Fibroblast of skin of right biceps (primary cell): ENCODE measurements at places on chromosomes 5 and 9.

- DNase-seq = peak; percentile 40
Observed at GRCh38 chr9:114501796-114502682, 3.2 kb downstream of the WHRN start.

GRCh38 chr9:104417296-104417695 is 86.8 kb upstream of the OR13F1 start:
- DNase-seq = no peak

GRCh38 chr5:42811591-42812446 is at the start of gene SELENOP:
TSS of gene SELENOP (minus strand) at chr5:42811892. CDS start at chr5:42808353, 3,539 bp downstream.
- no peak for DNase-seq

DNA sequence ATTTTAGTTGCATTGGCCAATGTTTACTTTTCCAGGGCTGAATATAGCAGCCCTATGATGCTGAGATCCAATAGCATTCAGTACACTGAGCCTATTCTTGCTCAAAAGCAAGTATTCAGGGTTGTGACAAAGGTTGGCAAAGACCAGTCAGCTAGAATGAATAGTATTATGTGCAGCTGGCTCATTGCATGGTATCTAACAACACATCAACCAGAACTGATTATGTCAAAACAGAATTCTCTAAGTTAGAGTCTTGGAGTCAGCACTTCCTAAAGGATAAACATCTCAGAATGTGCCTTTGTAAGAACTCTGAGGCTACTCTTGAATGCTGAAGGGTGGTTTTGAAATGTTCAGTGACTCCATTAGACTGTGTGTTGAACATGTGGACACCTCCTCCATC is 774.5 kb upstream of the RGMB start:
- no peak for DNase-seq

DNA sequence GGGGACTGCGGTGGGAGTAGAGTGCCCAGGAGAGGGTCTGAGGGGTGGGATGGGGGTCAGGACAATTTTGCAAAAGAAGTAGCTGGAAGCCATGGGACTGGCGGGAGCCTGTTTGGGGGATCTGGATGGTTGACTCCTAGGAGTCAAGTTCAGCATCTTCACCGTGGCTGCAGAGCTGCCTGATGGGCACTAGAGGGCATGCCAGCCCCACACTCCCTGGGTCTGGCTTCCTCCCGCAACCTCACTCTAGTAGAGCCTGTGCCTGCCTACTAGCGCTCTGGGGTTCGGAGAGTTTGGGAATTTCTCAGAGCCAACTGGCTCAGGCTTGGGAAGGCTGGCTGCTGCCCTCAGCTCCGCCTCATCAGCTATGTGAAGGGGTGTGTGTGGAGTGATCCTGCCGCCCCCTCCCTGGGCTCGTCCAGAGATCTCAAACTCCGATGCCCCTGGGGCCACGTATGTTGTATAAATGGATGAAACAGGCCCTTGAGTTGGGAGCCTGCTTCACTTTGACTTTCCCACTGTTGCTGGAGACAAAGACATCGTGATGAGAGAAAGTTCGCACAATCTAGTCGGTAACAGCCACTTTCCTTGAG is 10.8 kb downstream of the TSPAN17 start:
- DNase-seq = peak; percentile 63

DNA sequence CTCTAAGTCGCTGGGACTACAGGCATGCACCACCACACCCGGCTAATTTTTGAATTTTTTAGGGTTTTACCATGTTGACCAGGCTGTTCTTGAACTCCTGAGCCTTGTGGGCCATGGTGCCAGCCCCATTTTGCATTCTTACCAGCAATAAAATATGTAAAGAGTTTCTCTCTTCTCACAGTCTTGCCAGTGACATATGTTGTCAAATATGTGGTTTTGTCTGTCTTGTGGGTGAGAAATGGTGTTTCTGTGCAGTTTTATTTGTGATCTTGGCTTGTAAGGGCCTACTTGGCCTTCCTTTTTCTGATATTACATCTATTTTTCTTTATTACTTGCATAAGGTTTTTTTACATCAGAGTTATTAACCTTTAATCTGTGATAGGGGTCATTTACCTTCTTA is 47.1 kb downstream of the SPIN1 start:
- peak; percentile 16 for DNase-seq

DNA sequence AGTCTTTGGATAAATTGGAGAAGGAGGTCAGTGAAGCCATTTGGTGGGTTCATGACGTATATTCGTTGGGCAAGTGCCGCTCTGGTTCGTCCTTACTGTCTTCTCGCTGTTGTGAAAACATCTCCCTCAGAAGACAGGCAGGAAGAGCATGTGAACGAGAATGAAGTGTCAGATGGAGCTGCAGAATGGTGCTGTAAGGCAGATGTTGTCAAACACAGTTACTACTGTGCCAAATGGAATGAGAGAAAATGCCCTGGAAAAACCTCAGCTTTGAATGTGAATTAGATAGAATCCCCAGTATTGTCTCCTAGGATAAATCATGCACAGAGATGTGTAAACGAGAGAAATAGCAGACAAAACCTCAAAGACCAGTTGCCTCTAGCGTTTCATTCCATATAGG is 121.5 kb downstream of the CAMK4 start:
- DNase-seq = peak; percentile 10

GRCh38 chr5:73441378-73441777 is 7.2 kb downstream of the FOXD1 start:
- peak; percentile 65 for DNase-seq

GRCh38 chr5:64569858-64570257 is 64.0 kb downstream of the RGS7BP start:
- no peak for DNase-seq

- DNase-seq = no peak
Observed at GRCh38 chr5:177403102-177403791, 2.8 kb upstream of the PFN3 start.
